ENCODE measurements at places on chromosomes 16 and 17. TPM values are rescaled to one million over a fixed set of nuclear protein-coding genes. Genes with fewer than 3 reads are reported as not detected.
A peak's percentile ranks its signal among the peaks of the same experiment; 100 is the strongest.

DNA sequence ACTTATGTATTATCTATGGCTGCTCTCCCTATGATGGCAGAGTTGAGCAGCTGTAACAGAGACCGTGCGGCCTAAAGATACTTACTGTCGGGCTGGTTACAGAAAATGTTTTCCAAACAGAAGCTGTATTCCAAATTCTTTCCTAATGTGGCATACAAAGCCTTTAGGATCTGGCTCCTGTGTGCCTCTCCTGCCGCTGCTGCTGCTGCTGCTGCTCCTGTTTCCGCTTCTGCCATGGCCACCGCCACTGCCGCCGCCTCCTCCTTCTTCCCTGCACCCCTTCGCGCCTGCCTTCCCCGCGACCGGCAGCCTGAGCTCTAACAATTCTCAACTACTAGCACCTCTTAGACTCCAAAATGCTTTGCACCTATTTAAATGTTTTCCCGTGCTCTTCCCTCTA is 263.9 kb upstream of the TBX2 start:
- no peak for DNase-seq

GRCh38 chr17:39919087-39919683 is 750 bp upstream of the GSDMB start:
- no peak for DNase-seq

DNA sequence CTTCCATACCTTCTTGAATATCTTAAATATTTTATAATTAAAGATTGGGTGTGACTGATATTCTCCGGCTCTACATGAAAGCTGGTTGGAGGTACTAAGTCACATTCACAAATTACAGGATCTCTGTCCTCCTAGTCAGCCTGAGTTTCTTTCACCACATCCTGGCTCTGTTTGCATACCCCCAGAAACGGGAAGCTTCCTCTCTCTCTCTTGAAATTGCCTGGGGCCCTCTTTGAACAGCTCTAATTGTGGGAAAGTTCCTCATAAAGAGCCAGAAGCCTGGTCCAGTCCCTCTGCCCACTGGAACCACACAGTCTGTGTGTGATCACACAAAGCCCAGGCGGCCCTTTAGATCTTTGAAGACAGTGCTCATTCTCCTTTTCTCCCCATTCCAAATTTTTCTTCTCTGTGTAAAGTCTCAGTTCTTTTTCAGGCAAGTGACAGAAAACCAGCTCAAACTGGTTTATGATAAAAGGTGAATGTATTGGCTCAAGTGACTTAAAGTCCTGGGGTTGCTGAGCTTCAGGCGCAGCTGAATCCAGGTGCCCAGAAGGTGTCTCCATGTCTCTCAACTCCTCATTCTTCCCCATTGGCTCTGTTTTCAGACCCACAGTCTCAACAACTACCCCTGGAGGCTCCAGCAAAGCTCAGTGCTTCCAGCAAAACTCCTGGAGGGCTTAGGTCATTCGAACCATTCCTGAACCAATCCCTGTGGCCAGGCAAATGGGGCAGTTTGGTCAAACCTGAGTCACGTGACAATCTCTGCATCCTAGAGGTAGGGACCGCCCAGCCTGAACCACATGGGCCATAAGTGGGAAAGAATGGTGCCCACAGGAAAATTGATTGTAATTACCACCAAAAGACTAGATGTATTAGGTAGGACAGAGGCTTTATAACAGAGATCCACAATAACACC is 8.5 kb upstream of the RAI1 start:
- DNase-seq = no peak

DNA sequence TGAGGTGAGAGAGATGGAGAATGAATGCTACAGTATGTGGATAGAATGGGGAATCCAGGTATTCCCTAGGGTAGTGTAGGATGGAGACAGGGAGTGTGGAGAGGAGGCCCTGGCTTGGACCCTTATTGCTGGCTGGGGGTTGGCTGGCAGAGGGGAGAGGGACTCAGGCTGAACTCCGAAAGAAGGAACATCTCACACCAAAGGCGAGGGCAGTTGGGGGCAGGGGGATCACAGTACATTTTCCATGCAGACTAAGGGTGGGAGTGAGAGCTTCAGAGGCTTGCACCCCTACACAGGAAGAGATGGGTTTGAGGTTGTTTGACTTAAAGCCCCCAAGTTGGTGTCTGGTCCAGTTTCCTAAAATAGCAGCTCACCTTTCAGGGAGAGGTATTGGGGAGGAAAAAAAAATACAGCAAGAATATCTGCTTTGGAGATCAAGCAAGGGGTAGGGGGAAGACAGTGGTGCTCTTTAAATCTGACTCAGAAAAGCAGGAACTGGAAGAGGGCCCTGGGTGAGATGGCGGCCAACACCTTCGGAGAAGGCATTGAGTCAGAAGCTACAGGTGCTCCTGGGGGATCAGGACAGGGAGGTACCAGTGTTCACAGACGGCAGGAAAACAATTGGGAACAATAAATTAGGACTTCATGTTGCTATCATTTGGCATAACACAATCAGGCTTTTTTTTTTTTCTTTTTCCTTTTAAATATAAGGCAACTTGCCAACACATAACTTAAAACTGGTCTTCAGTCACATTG is 12.4 kb downstream of the TRAF4 start:
- DNase-seq = no peak

DNA sequence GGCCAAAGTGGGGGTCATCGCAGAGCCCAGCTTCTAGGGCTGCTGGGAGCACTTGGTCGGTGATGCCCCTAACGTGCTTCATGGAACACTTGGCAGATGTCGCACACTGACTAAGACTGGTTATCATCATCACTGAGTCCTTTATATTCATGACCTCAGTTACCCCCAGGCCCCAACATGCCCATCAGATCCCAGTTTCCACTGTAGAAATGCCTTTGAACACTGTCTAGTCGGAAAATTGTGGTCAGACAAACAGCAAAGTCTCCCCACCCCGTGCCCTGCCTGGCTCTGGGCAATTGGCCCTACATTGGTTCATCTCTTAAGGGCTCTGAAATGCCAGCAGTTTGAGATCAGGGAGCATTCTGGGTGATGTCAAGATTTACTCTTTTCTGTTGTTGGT is 51.3 kb downstream of the NKD1 start:
- no peak for DNase-seq

GRCh38 chr17:4573669-4574068 is 10.7 kb upstream of the SMTNL2 start:
- no peak for DNase-seq

- DNase-seq = peak; percentile 89
Measured at GRCh38 chr17:56913353-56913866, 439 bp downstream of the TRIM25 start.

DNA sequence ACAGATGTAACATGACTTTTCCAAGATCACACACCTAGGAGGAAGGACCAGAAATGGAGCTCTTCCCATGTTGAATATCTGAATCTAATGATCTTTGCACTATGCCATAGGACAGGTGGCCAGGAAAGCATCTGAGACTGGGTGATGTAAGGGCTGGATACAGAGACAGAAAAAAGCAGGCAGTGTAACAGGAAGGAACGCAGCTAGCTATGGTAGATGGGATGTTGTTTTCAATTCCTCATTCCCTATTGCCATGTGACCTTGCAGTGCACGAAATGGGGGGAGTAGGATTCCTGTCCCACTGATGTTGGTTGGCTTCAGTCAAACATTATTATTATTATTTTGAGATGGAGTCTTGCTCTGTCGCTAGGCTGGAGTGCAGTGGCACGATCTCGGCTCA is 3.7 kb upstream of the NPIPB15 start:
- no peak for DNase-seq

- no peak for DNase-seq
Measured at GRCh38 chr17:57876866-57877237, 27.0 kb upstream of the MRPS23 start.

DNA sequence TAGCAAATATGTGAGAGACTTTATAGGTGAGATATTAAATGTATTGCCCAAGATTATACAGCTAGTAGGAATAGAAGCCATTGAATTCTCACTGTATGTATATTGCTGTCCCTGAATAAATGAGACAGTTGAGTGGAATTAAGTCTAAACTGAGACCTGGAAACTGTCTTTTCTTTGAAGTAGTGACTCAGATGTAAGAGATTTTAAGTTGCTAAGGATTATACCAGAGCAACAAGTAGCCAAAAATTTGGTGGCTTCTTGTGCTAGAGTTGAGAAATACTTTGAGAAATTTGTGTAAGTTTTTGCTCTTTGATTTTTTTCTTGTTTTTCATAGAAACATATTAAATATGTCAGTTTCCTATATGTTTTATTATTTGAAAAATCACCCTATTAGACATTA is 58.7 kb downstream of the TANC2 start:
- no peak for DNase-seq

DNA sequence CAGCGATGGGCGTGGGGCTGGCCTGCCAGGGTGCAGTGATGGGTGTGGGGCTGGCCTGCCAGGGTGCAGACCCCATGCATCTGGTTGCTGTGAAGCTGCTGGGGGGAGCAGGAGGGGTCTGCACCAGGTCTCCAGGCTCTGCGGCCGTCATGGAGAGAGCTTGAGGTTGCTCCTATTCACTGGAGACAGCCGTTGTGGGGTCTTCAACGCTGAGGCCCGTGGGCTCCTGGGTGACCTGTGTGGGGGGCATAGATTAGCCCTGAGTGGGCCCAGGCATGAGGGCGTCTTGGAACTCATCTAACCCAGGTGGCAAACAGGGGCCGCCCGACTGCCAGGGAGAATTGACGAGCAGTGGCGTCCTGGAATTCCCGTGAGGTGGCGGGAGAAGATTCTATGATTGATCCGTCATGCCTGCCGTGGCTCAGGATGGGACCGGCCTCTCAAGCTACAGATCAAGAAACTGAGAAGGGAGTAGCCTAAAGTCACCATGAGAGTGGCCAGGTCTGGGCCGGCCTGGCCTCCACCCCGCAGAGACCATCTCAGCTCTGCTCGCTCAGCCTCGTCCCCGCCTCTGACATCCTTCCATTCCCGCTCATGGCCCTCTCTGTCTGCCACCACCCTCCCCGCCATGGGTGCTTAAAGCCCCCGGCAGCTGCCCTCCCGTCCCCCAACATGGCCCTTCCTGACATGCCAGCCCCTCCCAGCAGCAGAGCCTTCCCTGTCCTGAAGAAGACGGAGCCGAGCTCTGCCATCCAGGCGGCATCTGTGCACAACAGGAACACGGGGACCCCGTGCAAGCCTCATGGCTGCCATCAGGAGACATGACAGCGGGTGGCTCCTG is 50.7 kb upstream of the ACSF3 start:
- DNase-seq = no peak

DNA sequence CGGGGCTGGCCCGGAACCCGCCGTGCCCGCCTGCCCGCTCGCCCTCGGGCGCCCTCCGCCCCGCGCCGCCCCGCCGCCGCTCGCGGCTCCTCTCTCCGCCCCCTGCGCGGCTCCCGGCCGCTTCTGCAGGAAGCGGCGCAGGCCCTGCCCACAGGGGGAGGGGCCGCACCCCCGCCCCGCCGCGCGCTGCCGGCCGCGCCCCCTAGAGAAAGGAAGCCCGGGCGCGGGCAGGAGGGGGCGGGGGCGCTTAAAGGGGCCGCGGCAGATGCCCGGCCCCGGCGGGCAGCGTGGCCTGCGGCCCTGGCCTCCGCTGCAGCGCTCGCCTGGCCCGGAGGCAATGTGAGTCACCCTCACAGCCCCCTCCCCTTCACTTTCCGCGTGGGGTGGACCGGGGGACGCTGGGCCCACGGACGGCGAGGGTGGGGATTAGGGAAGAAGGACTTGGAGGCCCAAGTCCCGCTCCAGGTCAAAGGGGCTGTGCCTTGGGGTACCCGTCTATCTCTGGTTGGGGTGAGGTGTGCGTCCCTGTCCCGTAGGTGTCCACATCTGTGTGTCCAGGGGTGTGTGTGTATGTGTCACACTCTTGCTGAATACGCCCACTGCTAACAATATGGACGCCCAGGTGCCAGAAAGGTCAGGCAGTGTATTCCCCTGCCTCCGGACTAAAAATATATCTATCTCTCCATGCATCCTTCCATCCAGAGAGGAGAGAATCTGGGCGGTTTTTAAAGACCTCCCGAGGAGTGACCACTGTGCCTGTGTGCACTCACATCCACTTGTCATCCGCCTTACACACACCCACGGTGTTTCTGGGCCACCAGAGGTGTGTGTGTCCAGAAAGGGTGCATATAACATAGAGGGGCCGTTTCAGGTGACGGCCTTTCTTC is at the start of gene GIT1:
Gene GIT1 (minus strand): TSS at position 125 of the 887 bp plus-strand sequence. CDS start 270 bp downstream, outside the sequence.
- no peak for DNase-seq

DNA sequence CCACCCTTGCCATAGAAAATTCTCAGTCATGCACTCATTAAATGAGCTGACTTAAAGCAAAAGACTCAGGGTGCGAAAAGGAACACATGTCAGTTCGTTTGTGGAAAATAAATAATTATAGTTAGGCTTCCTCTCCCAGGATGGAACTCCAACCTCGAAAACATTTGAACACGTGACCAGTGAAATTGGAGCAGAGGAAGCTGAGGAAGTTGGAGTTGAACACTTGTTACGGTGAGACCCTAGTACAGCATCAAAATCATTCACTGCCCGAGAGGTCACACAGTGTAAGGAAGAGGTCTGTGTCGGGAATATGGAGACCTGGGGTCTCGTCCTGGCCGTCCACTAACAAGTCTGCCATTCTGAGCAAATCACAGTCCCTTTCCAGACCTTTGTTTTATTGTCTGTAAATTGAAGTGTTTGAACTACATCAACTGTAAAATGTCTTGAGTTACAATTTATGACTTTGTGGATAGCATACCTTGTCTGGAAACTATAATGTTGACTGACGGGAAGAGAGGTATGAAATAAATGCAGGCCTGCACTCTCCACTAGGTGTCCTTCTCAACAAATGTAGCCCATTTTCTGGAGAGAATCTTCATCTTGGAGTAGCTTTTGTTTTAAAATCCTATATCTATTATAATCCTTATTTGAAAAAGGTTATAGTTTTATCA is 7.7 kb downstream of the PSMD7 start:
- peak; percentile 33 for DNase-seq

- no peak for DNase-seq
Measured at GRCh38 chr17:44088254-44088653, 17.7 kb downstream of the G6PC3 start.

GRCh38 chr16:58026139-58026704 is 668 bp downstream of the MMP15 start:
- DNase-seq = no peak

DNA sequence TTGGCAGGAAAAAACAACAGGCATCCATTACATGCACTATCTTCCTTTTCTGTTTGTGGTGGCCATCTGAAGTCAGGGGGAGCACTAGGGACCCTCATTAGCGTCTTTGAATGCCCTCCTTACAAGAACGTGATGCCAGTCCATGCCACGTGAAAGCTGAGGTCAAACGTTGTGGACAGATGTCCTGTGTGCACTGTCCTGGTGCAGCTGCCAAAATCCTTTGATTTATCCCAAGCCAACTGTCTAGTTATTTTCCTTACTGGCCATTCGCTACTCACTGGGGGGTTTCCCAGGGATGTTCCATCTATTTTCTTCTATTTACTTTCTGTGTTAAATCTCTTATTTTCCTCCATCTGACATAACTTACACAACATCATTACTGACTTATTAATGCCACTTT is 135.7 kb downstream of the ABCA8 start:
- DNase-seq = no peak

- DNase-seq = no peak
Measured at GRCh38 chr17:48066192-48066591, 18.0 kb downstream of the NFE2L1 start.

TSPOAP1 gene
- total RNA-seq = 1.3 TPM

ETV4 gene
- total RNA-seq = 0.48 TPM

PYY gene
- not detected for total RNA-seq

LHX1 gene
- not detected for total RNA-seq

CLEC19A gene
- not detected for total RNA-seq

MEFV gene
- 6.0 TPM for total RNA-seq

KRT14 gene
- total RNA-seq = 1.00 TPM

KIF19 gene
- total RNA-seq = 1.9 TPM

Data from mesenteric fat pad (tissue), 1 donor.